DMS79 treated with DMSO at 0.1 percent for 48 hours (cell line): ENCODE measurements at places on chromosomes 1 and 21.

- no peak for DNase-seq
These were observed 618.3 kb downstream of the SMYD3 start for GRCh38 chr1:245888809-245889208.

- no peak for DNase-seq
These were observed 14.7 kb downstream of the C1orf116 start for GRCh38 chr1:207017615-207018559.

- DNase-seq = no peak
These were observed 26.4 kb downstream of the RGL1 start for GRCh38 chr1:183831311-183831710.

GRCh38 chr21:25638660-25639550 is at the start of gene JAM2:
JAM2 (plus strand) TSS chr21:25639258; CDS start chr21:25639822, 564 bp downstream.
- peak; percentile 3 for DNase-seq

- DNase-seq = peak; percentile 33
These were observed at the start of gene CHAF1B for GRCh38 chr21:36385233-36386030. CHAF1B (plus strand) TSS chr21:36385392; CDS start chr21:36386137, 745 bp downstream.

DNA sequence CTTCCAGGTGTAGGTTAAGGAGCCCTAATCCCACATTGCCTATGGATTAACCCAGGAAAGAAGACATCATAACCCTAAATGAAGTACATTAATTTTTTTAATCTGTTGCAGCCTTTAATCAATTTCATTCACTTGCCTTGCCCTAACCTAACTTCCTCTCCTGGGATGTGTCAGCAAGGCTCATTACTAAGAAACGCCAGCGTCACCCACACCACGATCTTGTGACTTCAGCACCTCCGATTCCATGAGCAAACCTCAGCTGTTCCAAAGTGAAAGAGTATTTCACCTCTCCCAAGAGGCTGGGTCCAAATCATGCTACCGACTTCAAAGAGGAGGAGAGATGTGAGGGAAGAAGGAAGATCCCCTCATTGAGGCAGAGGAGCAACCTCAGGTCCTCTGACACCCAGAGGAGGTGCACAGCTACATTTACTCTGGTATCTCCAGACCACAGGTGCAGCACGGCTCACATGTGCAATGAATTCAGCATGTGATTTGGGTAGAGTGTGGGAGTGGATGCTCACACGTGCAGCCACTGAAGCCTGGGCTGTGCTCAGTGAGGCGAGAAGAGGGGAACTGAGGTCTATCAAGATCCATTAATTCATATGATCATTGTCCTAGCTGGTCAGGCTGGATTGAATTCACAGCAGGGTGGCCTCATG is 134.1 kb downstream of the SLC30A10 start:
- no peak for DNase-seq
